Upper lobe of right lung (tissue), 1 donor: ENCODE measurements at places on chromosomes 5 and 9. TPM values are rescaled to one million over a fixed set of nuclear protein-coding genes. Genes with fewer than 3 reads are reported as not detected.

DNA sequence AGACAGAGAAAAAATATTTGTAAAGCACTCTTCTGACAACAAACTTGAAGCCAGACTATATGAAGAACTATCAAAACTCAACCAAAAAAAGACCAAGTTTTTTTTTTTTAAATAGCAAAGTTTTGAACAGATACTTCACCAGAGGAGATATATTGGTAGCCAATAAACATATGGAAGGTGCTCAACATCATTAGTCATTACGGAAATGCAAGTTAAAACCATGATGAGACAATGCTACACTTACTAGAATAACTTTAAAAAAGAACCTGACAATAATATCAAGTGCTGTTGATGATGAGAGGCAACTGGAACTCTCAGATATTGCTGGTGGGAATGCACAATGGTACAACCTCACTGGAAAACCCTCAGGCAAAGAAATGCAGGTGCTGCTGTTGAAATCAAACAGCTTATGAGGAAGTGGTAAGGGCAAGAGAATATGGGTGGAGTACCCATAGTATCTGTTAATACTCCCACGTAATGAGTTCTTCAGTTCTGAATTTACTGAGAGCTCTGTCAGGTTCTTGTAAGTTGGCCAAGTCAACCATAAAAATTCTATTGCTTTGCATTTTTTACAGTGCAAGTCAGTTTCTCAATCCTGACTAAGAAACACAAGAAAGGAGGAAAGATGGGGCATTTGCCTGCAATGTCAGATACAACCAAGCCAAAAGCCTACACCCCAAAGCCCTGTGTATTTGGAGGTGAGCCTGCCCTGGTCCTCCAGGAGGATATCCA is 87.3 kb upstream of the GNAQ start:
- H3K4me1 ChIP-seq = peaks cover 7% of the 10 kb centered on the region
- H3K27me3 ChIP-seq = no peaks in the 10 kb centered on the region
- no peak for DNase-seq
- H3K36me3 ChIP-seq = no peaks in the 10 kb centered on the region

DNA sequence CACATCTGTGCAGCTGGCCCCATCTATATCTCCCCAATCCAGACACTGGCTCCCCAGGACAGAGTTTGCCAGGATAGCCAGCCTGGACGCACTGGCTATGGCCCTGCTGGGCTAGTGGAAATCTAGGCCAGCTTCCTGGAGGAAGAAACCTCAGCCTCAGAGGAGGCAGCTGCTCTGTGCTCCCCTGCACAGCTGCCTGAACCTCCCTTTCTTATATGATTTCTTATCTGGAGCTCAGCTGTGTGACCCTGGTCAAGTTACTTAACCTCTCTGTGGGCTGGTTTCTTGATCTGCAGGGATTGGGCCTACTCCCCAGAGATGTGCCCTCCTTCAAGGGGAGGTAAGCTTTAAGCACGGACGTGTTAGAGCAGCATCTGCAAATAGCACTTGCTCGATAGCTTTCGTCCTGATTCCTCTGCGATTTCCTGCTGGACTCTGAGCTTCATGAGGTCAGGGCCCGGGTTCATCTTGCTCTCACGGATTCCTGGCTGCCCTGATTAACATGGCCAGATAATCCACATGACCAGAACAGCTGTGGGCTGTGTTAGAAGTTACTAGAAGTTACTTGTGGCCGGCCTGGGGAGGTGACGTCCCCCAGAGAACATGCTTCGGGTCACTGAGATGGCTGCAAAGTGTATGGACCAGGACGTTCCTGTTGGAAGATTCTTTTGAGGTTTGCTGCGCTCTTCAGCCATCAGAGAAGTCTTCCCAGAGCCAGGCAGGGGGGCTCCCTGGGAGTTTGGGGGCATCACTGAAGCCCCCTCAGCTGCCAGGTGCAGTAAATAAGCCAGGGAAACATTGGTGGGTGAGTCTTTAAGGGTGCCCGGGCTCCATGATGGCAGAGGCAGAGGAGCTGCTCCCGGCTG is 14.5 kb downstream of the C9orf50 start:
- H3K4me3 ChIP-seq = no peak overlapping the region
- DNase-seq = no peak
- peak overlapping the region; percentile 59 for H3K27ac ChIP-seq
- H3K4me1 ChIP-seq = peaks cover 31% of the 10 kb centered on the region

- H3K4me3 ChIP-seq = no peak overlapping the region
- H3K36me3 ChIP-seq = peaks cover 25% of the 10 kb centered on the region
- H3K27ac ChIP-seq = peak overlapping the region; percentile 83
- no peak for DNase-seq
- no peaks in the 10 kb centered on the region for H3K27me3 ChIP-seq
- peaks cover 31% of the 10 kb centered on the region for H3K4me1 ChIP-seq
Observed at GRCh38 chr9:136901516-136902258, 15.4 kb downstream of the TRAF2 start.

The PHYHD1 gene
- total RNA-seq = 46.5 TPM

The SLC6A7 gene
- total RNA-seq = not detected

The REEP2 gene
- total RNA-seq = 0.55 TPM

The ISCA1 gene
- 22.0 TPM for total RNA-seq

DNA sequence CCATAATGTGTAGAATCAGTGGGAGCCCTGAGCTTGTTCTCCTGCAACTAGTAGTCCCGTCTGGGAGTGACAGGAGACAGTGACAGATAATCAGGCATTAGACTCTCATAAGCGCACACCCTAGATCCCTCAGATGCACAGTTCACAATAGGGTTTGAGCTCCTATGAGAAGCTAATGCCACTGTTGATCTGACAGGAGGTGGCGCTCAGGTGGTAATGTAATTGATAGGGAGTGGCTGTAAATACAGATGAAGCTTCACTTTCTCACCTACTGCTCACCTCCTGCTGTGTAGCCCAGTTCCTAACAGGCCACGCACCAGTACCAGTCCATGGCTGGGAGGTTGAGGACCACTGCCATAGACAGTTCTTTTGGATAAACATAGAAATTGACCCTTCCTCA is 188.7 kb downstream of the ROR2 start:
- no peaks in the 10 kb centered on the region for H3K36me3 ChIP-seq
- no peak overlapping the region for H3K27ac ChIP-seq
- H3K27me3 ChIP-seq = peaks cover 3% of the 10 kb centered on the region
